ENCODE measurements at places on chromosomes 12 and 14.

- DNase-seq = no peak
Observed at GRCh38 chr14:51862176-51862796, 1.9 kb downstream of the GNG2 start.

- DNase-seq = no peak
Observed at GRCh38 chr14:98200601-98201000, 1071.4 kb downstream of the BCL11B start.

DNA sequence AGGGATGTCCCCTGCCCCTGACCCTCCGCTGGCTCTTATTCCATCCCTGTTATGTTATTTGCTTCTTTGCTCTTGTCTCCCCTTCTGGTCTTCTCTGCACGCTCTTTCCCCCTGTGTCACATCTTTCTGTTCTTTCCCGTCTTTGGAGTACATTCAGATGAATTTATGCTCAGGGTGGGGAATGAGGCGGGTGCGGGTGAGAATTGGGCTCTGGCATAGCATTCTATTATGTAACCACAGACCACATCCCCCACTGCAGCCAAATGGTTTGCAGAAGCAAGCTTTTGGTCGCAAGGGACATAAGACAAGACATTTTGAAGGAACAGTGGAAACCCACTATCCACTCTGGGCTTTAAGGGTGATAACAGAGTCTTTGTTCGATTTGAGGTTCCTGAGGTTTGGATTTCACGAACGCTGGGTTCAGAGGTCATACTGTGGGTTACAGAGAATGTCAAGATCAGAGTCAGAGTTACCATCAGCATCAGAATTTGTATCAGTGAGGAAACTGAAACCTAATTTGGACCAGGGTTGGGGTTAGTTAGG, 3.8 kb downstream of the ENDOU start:
- DNase-seq = no peak

GRCh38 chr14:45096218-45096617, 12.3 kb downstream of the PRPF39 start:
- DNase-seq = no peak

DNA sequence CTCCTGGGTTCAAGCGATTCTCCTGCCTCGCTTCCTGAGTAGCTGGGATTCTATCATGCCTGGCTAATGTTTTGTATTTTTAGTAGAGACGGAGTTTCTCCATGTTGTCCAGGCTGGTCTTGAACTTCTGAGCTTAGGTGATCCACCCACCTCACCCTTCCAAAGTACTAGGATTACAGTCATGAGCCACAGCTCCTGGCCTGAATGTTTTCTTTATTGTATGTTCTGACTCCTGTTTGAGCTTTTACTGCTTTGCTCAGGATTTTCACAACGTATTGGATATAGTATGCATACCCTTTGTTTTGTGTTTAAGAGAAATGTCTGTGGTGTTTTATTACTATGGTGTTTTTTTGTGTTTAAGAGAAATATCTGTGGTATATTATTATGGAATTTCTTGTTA, 37.2 kb downstream of the ATF7IP start:
- no peak for DNase-seq

GRCh38 chr14:101979666-101980065, 15.3 kb downstream of the DYNC1H1 start:
- no peak for DNase-seq

GRCh38 chr14:44847526-44848309, 114.0 kb downstream of the KLHL28 start:
- no peak for DNase-seq

DNA sequence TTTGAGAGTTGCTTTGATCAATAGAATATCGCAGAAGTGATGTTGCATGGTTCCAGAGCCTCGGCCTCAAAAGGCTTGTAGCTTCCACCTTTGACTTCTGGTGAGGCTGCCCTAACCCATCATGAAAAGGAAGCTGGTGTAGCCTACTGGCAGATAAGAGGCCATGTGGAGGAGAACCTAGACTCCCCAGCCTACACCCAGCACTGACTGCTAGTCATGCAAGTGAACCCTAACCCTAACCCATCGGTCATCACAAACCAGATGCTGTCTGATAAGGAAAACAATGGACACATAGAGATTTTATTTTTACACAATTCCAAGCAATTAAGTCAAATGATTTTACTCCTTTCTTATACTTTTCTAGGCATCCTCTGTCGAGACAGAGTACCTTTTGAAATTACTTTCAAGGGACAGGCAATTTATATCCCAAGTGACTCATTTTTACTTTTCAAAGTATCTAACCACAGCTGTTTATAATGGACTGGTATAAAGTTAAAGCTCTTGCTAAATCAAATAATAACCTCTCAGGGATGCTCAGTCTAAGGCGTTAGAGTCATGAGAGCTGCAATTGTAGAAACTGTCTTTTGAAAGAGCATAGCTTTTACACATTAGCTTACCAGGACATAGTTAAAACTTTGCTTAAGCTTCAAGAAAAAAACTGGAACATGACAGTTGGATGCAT, 17.6 kb downstream of the PTPRB start:
- DNase-seq = no peak

DNA sequence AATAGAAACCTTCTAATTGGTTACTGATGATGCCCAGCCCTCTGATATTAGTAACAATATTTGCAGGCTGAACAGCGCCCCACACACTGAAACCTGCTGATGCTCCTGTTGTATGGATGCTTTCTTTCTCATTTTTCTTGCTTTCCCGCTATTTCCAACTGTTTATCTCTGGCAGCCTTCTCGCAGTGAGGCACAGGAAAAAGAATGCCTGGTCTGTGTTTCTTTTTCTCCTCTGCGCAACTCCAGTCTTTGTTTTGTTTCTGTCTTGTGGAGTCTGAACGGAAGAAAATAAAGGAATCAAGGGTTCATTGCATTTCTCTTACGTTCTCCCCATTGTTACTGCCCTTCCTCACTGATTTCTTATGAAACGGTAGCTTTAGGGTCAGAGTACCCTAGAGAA, 451.2 kb downstream of the EGLN3 start:
- no peak for DNase-seq

DNA sequence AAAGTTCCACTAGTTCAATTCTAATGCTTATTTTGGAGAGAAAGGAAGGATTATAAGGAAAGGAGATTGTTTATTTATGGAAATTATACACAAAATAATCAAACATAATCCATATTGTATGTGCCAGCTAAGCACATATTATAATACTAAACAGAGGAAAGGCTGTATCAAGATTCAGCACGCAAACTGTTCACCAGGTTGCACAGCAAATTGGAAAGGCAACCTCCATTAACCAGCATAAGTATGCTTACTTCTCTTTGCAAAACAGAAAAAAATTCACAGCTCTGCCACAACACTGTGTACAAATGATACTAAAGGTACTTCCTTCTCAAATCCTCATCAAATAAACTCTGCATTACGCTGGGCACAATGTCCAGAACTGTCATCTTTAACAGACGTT, 146.3 kb downstream of the MED13L start:
- no peak for DNase-seq
